GM12878 (cell line): ENCODE measurements at places on chromosomes 6 and 20.

- H3K27me3 ChIP-seq = no peaks in the 10 kb centered on the region
- no peak overlapping the region for H3K27ac ChIP-seq
- peaks cover 14% of the 10 kb centered on the region for H3K4me1 ChIP-seq
- no peaks in the 10 kb centered on the region for H3K36me3 ChIP-seq
- no peak overlapping the region for H3K4me3 ChIP-seq
These were observed 6.8 kb downstream of the ADISSP start for GRCh38 chr20:3760655-3761348.

GRCh38 chr6:111550195-111550594, 55.5 kb downstream of the TRAF3IP2 start:
- H3K27ac ChIP-seq = no peak overlapping the region
- H3K4me3 ChIP-seq = no peak overlapping the region
- no peaks in the 10 kb centered on the region for H3K27me3 ChIP-seq

GRCh38 chr6:101400326-101401135, 7.0 kb downstream of the GRIK2 start:
- DNase-seq = no peak
- no peaks in the 10 kb centered on the region for H3K4me1 ChIP-seq
- no peak overlapping the region for H3K4me3 ChIP-seq

GRCh38 chr20:43988451-43988850, 73.8 kb downstream of the TOX2 start:
- H3K4me1 ChIP-seq = peaks cover 4% of the 10 kb centered on the region
- H3K27me3 ChIP-seq = no peaks in the 10 kb centered on the region
- no peak overlapping the region for H3K4me3 ChIP-seq
- H3K27ac ChIP-seq = no peak overlapping the region

GRCh38 chr6:106973018-106973835, 1.3 kb downstream of the CD24 start:
- peaks cover 11% of the 10 kb centered on the region; the same call in 1 of the 2 replicates for H3K27me3 ChIP-seq
- H3K4me3 ChIP-seq = peak overlapping the region; percentile 71
- H3K4me1 ChIP-seq = peaks cover 7% of the 10 kb centered on the region; the same call in 1 of the 2 replicates
- no peaks in the 10 kb centered on the region for H3K36me3 ChIP-seq
- no peak for DNase-seq

DNA sequence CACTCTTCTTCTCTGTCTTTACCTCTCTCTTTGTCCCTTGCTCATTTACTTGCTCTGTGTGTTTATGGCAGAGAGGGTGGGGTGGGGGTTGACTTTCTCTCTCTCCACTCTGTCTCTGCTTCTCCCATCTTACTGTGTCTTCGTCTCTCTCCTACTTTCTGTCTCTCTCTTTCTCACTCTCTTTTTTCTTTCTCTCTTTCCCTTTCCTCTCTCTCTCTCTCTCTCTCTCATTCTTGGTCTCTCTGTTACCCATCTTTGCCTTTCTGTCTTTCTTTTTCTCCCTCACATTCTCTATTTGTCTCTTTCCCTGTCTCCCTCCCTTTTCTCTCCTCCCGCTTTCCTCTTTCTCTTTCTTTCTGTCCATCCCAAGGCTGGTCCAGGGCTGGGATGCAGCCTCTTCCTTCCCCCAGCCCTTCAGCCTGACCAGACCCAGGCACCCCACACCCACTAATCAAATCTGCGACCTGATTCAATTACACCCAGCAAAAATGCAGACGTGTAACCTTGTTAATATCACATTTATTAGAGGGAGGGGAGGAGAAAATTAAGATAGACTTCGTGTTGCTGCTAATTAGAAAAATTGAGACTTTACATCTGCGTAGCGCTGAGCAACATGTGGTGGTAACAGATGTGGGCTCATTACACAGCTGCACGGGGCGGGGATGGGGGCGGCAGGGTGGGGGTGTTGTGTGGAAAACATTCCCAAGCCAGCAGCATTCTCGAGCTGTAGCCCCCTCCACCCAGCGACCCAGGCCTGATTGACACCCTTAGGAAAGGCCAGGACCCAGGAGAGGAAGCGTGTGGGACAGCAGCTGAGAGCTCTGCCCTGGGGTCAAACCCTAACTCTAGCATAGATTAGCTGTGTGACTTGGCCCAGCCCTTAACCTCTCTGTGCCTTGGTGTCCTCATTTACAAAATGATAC, 124.9 kb upstream of the MAFB start:
- DNase-seq = no peak
- no peak overlapping the region for H3K27ac ChIP-seq
- H3K36me3 ChIP-seq = no peaks in the 10 kb centered on the region
- no peaks in the 10 kb centered on the region for H3K27me3 ChIP-seq

- DNase-seq = peak; percentile 82
- H3K27me3 ChIP-seq = no peaks in the 10 kb centered on the region
- H3K4me3 ChIP-seq = no peak overlapping the region
- no peaks in the 10 kb centered on the region for H3K36me3 ChIP-seq
- 0 out of 2 replicates have a peak overlapping the region, but pooled peaks have one; percentile 73 for H3K27ac ChIP-seq
These were observed 7.5 kb downstream of the BCAS1 start for GRCh38 chr20:54062812-54063280.

DNA sequence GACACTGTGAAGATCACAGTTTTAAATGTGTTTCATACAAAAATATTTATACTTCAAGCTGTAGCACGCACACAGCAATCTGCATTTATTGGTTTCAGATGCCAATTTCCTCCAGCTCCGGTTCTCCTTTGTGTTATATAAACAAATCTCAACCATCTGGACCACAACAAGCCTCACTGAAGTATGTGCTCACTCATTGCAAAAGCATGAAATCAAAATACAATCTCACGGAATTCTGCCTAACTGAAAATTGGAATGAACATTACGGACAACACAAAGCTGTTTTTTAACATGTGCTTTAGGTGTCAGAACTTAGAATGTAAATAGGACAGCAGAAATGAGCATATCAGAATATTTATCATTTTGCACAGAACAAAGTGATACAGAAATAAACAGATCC, 38.0 kb downstream of the RCAN2 start:
- no peak for DNase-seq
- no peak overlapping the region for H3K27ac ChIP-seq
- no peaks in the 10 kb centered on the region for H3K36me3 ChIP-seq
- no peaks in the 10 kb centered on the region; the same call in 1 of the 2 replicates for H3K27me3 ChIP-seq

DNA sequence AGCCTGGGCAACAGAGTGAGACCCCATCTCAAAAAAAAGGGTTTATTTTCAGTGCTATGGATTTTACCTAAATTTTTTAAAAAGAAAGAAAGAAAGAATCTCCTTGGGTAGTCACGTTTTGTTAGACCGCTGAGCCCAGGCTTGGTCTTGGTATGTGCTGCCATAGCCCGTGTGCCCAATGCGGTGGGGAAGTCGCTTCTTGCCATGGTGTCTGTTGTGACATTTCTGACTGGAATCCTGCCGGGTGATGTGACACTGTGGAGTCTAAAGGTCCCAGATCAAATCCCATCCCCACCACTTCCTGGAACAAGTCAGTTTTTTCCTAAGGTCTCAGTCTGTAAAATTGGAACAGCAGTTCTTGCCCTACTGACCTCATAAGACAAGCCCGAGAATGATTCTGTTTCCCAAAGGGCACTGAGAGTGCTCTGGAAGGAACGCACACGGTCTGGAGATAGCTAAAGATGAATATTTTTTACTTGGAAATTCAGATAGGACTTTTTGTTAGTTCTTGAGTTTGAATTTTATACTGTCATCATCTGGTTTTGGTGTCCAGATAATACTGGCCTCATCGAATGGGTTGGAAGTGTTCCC, 225.8 kb downstream of the EYA2 start:
- H3K27me3 ChIP-seq = peaks cover 5% of the 10 kb centered on the region
- H3K4me1 ChIP-seq = no peaks in the 10 kb centered on the region
- H3K36me3 ChIP-seq = no peaks in the 10 kb centered on the region
- no peak overlapping the region for H3K4me3 ChIP-seq
- no peak for DNase-seq

GRCh38 chr6:42988486-42989020, 4.2 kb downstream of the PPP2R5D start:
- no peaks in the 10 kb centered on the region for H3K27me3 ChIP-seq
- peaks cover 2% of the 10 kb centered on the region; the same call in 1 of the 2 replicates for H3K36me3 ChIP-seq
- H3K27ac ChIP-seq = no peak overlapping the region
- H3K4me1 ChIP-seq = peaks cover 16% of the 10 kb centered on the region
- no peak overlapping the region for H3K4me3 ChIP-seq

DNA sequence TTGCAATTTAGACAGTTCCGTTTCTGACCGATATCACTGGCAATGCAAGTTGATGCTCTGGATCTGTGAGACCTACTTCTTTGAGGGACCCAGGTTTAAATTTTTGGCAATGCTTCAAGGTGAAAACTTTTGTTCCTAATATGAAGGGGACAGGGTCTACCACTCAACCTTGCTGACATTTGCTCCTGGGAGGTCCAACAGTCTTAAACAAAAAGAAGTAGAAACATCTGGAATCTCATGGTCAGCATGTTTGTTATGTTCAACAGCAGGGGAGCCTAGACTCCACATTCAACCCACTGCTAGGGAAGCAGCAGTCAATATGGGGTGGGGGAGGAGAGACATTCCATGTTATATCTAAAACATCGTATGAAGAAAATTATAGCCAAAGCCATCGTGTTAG, 196.4 kb downstream of the SIM1 start:
- no peaks in the 10 kb centered on the region for H3K36me3 ChIP-seq
- no peaks in the 10 kb centered on the region for H3K4me1 ChIP-seq
- H3K27ac ChIP-seq = no peak overlapping the region
- no peak overlapping the region for H3K4me3 ChIP-seq

GRCh38 chr6:107590378-107590777, 100.5 kb downstream of the SOBP start:
- H3K27ac ChIP-seq = no peak overlapping the region
- H3K36me3 ChIP-seq = no peaks in the 10 kb centered on the region
- H3K27me3 ChIP-seq = no peaks in the 10 kb centered on the region

- DNase-seq = no peak
- H3K36me3 ChIP-seq = no peaks in the 10 kb centered on the region
- H3K27ac ChIP-seq = no peak overlapping the region
- no peaks in the 10 kb centered on the region for H3K4me1 ChIP-seq
- no peak overlapping the region for H3K4me3 ChIP-seq
- H3K27me3 ChIP-seq = no peaks in the 10 kb centered on the region
These were observed 204.8 kb downstream of the ADGB start for GRCh38 chr6:146803601-146804000.

GRCh38 chr6:131787079-131787478, 20.7 kb upstream of the ENPP1 start:
- no peak overlapping the region for H3K4me3 ChIP-seq
- H3K27ac ChIP-seq = no peak overlapping the region
- H3K27me3 ChIP-seq = no peaks in the 10 kb centered on the region
- no peak for DNase-seq
- no peaks in the 10 kb centered on the region for H3K4me1 ChIP-seq

GRCh38 chr6:53361549-53362031, 12.8 kb upstream of the ELOVL5 start:
- no peaks in the 10 kb centered on the region for H3K27me3 ChIP-seq
- no peak overlapping the region for H3K27ac ChIP-seq
- H3K4me1 ChIP-seq = peaks cover 17% of the 10 kb centered on the region
- H3K36me3 ChIP-seq = no peaks in the 10 kb centered on the region
- H3K4me3 ChIP-seq = no peak overlapping the region

GRCh38 chr6:16354692-16355091, 116.3 kb downstream of the GMPR start:
- H3K4me3 ChIP-seq = no peak overlapping the region
- no peaks in the 10 kb centered on the region for H3K4me1 ChIP-seq
- no peaks in the 10 kb centered on the region for H3K27me3 ChIP-seq
- H3K36me3 ChIP-seq = peaks cover 7% of the 10 kb centered on the region
- no peak overlapping the region for H3K27ac ChIP-seq

GRCh38 chr20:24131281-24131680, 142.7 kb upstream of the GGTLC1 start:
- DNase-seq = no peak
- no peaks in the 10 kb centered on the region for H3K27me3 ChIP-seq
- no peak overlapping the region for H3K4me3 ChIP-seq
- no peaks in the 10 kb centered on the region for H3K4me1 ChIP-seq
- no peaks in the 10 kb centered on the region for H3K36me3 ChIP-seq

DNA sequence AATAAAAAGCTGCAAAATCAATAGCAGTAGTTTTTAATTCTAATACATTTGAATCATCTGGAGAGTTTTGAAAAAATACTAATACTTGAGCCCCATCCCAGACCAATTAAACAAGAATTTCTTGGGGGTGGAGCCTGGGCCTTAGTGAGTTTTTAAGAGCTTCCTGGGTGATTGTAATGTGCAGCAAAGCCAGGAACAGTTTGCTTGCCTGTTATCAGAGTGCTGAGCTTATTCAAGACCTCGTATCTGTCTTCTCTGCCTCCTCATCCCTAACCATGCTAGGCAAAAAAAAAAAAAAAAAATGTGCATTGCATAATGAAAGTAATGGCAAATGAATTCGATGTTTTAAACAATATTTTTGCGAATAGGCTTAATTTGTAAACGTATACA, 36.4 kb upstream of the MYB start:
- no peak for DNase-seq
- H3K27me3 ChIP-seq = no peaks in the 10 kb centered on the region
- no peak overlapping the region for H3K27ac ChIP-seq
- no peak overlapping the region for H3K4me3 ChIP-seq
- H3K36me3 ChIP-seq = no peaks in the 10 kb centered on the region
- H3K4me1 ChIP-seq = peaks cover 40% of the 10 kb centered on the region

DNA sequence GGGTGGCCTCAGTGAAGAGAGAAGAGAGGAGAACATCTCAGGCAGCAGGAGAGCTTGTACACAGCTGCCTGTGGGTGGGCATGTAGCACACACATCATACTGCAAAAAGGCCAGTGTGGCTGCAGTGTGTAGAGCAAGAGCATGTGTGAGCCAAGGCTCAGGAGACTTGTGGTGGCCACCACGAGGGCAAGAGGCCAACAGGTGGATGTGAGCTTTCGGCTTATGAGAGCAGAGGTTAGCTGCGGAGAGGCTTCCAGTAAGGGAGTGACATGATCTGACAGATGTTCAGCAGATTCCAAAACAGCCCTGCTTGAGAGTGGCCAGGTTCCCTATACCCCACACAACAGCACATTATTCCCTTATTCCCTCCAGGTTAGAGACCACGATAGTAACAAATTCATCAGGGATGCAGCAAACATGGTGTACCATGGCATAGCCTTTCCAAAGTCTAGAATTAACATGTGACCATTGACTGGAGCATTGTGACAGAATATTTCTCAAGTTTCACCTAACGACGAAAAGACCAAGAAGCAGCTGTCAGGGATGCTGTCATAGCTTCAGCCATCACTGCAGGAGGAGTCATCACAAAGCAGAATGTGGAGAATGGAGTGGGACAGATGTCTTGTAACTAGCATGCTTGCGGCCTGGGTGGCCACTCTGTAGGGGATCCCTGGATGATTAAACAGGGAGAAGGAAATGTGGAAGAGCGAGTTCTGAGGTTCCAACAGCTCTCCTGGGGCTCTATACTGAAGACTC, 23.1 kb downstream of the HM13 start:
- DNase-seq = no peak
- H3K4me3 ChIP-seq = no peak overlapping the region
- H3K27me3 ChIP-seq = no peaks in the 10 kb centered on the region
- H3K27ac ChIP-seq = no peak overlapping the region

- no peaks in the 10 kb centered on the region for H3K4me1 ChIP-seq
- no peak overlapping the region for H3K27ac ChIP-seq
- no peak for DNase-seq
- H3K27me3 ChIP-seq = no peaks in the 10 kb centered on the region
- H3K4me3 ChIP-seq = no peak overlapping the region
These were observed 75.5 kb downstream of the HMGN3 start for GRCh38 chr6:79158856-79159516.

- H3K27me3 ChIP-seq = no peaks in the 10 kb centered on the region
- peak overlapping the region; percentile 30 for H3K27ac ChIP-seq
- no peak overlapping the region for H3K4me3 ChIP-seq
- H3K36me3 ChIP-seq = no peaks in the 10 kb centered on the region
These were observed 3.2 kb upstream of the IFNGR1 start for GRCh38 chr6:137222381-137222780.
